CD4-positive, alpha-beta T cell treated with Interleukin-17A for 1 hour (primary cell): ENCODE measurements at places on chromosomes 16 and 17.

DNA sequence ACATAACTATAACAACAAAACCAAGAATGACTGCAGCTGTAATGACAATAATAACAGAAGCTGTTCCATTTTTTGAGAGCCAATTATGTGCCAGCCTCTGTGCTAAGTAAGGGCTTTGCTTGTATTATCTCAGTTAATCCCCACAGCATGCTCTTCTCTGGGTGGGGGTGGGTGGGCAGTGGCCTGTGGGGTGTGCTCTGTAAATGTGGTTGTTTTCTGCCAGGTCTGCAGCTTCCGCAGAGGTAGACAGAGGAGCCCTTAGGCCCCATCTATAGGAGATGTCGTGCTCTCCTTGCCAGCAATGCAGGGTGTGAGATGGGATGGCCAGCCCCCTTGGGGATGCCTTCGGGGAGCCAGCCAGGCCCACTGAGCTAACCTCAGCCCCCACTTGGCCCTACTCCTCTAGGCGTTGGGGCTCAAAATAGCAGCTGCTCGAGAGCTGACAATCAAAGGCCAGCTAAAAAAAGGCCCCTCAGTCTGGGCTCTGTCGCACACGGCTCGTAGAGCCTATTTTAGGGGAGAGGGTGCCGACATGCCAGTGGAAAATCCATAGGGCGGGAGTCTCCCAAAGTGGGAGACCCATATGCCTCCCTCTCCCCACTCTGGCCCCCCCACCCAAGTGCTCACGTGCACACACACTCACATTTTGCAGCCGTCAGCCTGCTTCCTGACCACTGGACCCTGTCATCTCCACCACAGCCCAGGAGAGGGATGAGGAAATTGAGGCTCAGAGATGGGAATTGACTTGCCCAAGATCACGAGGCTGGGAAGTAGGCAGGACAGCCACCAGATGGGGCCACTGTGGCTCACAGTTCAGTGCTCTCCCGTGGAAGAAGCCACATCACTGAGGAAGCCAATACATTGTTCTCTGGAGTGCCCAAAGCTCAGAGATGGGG lies 15.8 kb downstream of the CDH16 start:
- no peak for DNase-seq

DNA sequence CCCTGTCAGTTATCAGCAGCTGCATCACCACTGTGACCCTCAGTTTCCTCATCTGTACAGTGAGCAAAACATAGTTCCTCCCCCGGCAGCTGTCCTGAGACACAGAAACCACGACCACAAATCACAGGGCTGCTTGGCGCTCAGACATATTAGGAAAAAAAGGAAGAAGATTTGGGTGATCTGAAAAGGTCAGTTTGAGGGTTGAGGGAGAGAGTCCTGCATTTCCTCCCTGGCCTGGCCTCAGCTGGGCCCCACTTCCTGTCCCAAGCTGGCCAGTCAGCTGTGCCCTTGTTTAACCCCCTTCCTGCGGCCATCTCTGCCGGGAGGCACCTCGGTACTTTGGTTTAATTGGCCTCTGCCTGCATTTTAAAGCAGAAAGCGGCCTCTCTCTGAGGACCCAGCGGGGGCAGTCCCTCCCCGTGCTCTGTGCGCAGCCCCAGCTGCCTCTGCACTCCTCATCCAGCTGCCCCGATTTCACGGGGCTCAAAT lies 24.0 kb upstream of the CIBAR2 start:
- no peak for DNase-seq

GRCh38 chr17:38591759-38592241 lies 14.0 kb downstream of the SRCIN1 start:
- peak; percentile 51 for DNase-seq

- DNase-seq: peak; percentile 82
Observed at GRCh38 chr16:27230562-27231001, 27.3 kb downstream of the KDM8 start.

- no peak for DNase-seq
Observed at GRCh38 chr17:39391448-39391847, 10.0 kb downstream of the FBXL20 start.

GRCh38 chr16:28596840-28597691 lies at the start of gene SULT1A2:
TSS of gene SULT1A2 (minus strand) at chr16:28597050. CDS start at chr16:28595930, 1,120 bp downstream.
- no peak for DNase-seq

DNA sequence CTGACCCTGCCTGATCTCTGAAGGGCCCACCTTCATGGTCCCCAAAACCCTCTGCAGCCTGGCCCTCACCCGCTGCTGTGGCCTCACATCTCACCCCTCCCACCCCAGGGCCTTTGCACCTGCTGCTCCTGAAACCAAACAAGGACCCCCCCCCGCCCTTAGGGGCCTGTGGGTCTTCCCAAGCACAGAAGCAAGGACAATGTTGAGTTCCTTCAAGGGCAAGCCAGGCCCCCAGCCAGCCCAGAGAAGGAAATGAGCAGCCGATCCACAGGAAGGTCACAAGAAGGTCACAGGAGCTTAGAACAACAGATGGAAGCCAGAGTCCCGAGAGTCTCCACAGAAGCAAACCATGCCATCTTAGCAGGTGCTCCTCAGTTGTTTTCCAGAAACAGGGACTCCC lies 493 bp upstream of the PDE6G start:
- no peak for DNase-seq
